ENCODE measurements at places on chromosomes 11 and 22. TPM values are rescaled to one million over a fixed set of nuclear protein-coding genes. Genes with fewer than 3 reads are reported as not detected.

STK33 gene
- 22.4 TPM for total RNA-seq

TUG1 gene
- 32.7 TPM for total RNA-seq

CHADL gene
- 25.4 TPM for total RNA-seq

SCN3B gene
- total RNA-seq, result 1.7 TPM

TENM4 gene
- 0.40 TPM for total RNA-seq

SYT7 gene
- total RNA-seq, result 32.5 TPM

GRIK4 gene
- total RNA-seq, result 0.22 TPM

SIPA1 gene
- 32.0 TPM for total RNA-seq

PPARA gene
- 78.9 TPM for total RNA-seq

NXPE4 gene
- not detected for total RNA-seq

MYO7A gene
- 4.6 TPM for total RNA-seq

P4HA3 gene
- 0.17 TPM for total RNA-seq

CNTN5 gene
- total RNA-seq, result not detected

DNHD1 gene
- total RNA-seq, result 5.5 TPM

MS4A12 gene
- total RNA-seq, result not detected

CNTF gene
- total RNA-seq, result 1.4 TPM

NAALAD2 gene
- total RNA-seq, result 1.8 TPM

RBM14 gene
- total RNA-seq, result 31.4 TPM

DUSP8 gene
- total RNA-seq, result 7.7 TPM

C22orf23 gene
- total RNA-seq, result 0.30 TPM

MAJIN gene
- not detected for total RNA-seq

TEAD1 gene
- total RNA-seq, result 127 TPM

RGL4 gene
- not detected for total RNA-seq

TPBGL gene
- total RNA-seq, result not detected

PRG3 gene
- not detected for total RNA-seq

IL10RA gene
- 6.0 TPM for total RNA-seq

TSSK2 gene
- not detected for total RNA-seq

INPP5J gene
- 15.7 TPM for total RNA-seq

SHANK3 gene
- 22.9 TPM for total RNA-seq

OSBPL5 gene
- total RNA-seq, result 15.9 TPM

NCAPH2 gene
- 30.6 TPM for total RNA-seq

OR9I1 gene
- total RNA-seq, result not detected

CHRM1 gene
- total RNA-seq, result 0.07 TPM

NCR3LG1 gene
- 0.55 TPM for total RNA-seq

TMEM126A gene
- total RNA-seq, result 77.4 TPM

CDC45 gene
- total RNA-seq, result 0.67 TPM

CYB5R2 gene
- total RNA-seq, result 1.2 TPM

MUC5AC gene
- total RNA-seq, result not detected

RFPL1 gene
- total RNA-seq, result not detected

ZNF202 gene
- total RNA-seq, result 4.1 TPM

HEPN1 gene
- total RNA-seq, result not detected

MMP27 gene
- not detected for total RNA-seq

UPK3A gene
- total RNA-seq, result 0.25 TPM

FAM227A gene
- 0.20 TPM for total RNA-seq

CST6 gene
- not detected for total RNA-seq

IMMP1L gene
- 28.4 TPM for total RNA-seq

SCGB1A1 gene
- total RNA-seq, result not detected
